T-helper 17 cell (primary cell): ENCODE measurements at places on chromosomes 5 and 9. TPM values are rescaled to one million over a fixed set of nuclear protein-coding genes. Genes with fewer than 3 reads are reported as not detected.

Gene UBAC1
- 23.2 TPM for total RNA-seq

Gene TRIM23
- total RNA-seq, result 15.2 TPM

GRCh38 chr9:111301195-111301594 is 28.8 kb downstream of the OR2K2 start:
- H3K27me3 ChIP-seq, result peaks cover 16% of the 10 kb centered on the region
- no peak overlapping the region for H3K27ac ChIP-seq
- H3K36me3 ChIP-seq, result no peaks in the 10 kb centered on the region
- H3K4me1 ChIP-seq, result no peaks in the 10 kb centered on the region

Gene HTR1A
- total RNA-seq, result not detected

Gene SHROOM1
- 0.20 TPM for total RNA-seq

Gene DMRTA1
- total RNA-seq, result 0.21 TPM

- DNase-seq, result no peak
- H3K4me3 ChIP-seq, result no peak overlapping the region
- no peak overlapping the region for H3K27ac ChIP-seq
- no peaks in the 10 kb centered on the region for H3K4me1 ChIP-seq
- no peaks in the 10 kb centered on the region for H3K36me3 ChIP-seq
- no peaks in the 10 kb centered on the region for H3K27me3 ChIP-seq
Measured at GRCh38 chr5:160978944-160979343, 126.9 kb upstream of the ATP10B start.

Gene FSD1L
- 3.2 TPM for total RNA-seq

Gene SPARC
- 494 TPM for total RNA-seq

Gene ADAMTS16
- not detected for total RNA-seq

- H3K4me3 ChIP-seq, result peak overlapping the region; percentile 97
- H3K27ac ChIP-seq, result peak overlapping the region; percentile 83
- peaks cover 2% of the 10 kb centered on the region for H3K36me3 ChIP-seq
- peaks cover 39% of the 10 kb centered on the region for H3K27me3 ChIP-seq
- peak; percentile 56 for DNase-seq
Measured at GRCh38 chr5:113294311-113295110, 140.3 kb downstream of the TSSK1B start.

- DNase-seq, result no peak
- H3K27ac ChIP-seq, result no peak overlapping the region
- peaks cover 2% of the 10 kb centered on the region for H3K36me3 ChIP-seq
- H3K4me1 ChIP-seq, result peaks cover 6% of the 10 kb centered on the region
- peaks cover 43% of the 10 kb centered on the region for H3K27me3 ChIP-seq
Measured at GRCh38 chr5:103255691-103256090, 2.9 kb upstream of the MACIR start.

DNA sequence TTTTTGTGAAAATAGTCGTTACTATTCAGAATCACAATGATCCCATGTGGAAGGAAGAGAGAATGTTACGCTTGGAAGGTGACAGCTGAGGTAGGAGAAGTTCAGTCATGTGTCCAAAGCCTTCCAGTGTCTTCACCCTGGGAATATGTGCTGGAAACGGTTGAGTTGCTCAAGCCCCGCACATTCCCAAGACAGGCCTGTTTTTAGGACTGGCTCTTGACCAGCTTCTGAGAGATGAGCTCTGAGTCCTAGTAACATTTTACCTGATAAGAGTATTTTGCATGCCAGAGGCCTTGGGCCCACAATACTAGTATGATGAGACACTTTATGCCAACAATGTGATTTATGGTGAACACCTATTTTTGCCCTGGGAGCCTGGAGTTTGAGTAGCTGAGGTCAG is 101.7 kb downstream of the LMNB1 start:
- no peak for DNase-seq
- H3K36me3 ChIP-seq, result no peaks in the 10 kb centered on the region
- H3K4me1 ChIP-seq, result peaks cover 8% of the 10 kb centered on the region
- no peak overlapping the region for H3K4me3 ChIP-seq
